ENCODE measurements at places on chromosomes 4 and X.

DNA sequence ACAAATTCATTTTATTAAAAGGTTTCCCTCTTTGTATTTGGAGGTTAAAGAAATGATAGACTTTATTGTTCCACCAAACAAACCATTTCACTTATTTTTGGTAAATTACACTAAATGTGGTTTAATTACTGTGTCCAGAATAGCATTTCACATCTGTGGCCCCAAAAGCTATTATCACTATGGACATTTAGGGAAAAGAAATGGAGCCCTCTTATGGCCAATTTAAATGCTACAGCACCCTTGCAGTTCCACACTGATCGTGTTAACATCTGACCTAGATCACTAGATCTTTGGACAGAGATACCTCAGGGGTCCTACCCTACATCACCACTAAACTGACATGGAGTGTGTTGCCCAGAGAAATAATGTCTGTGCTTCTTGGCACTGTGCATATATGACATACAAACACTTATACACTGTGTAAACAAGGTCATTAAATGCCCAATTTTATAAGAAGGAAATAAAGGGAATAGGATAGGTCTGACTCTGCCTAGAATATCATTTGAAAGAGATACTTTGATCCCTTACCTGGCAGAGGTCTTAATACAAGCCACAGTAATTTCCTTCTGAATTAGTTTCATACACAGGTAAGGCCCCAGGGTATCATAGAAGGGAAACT is 163.9 kb downstream of the KDR start:
- H3K27ac ChIP-seq: no peak overlapping the region
- no peaks in the 10 kb centered on the region for H3K27me3 ChIP-seq
- no peaks in the 10 kb centered on the region for H3K36me3 ChIP-seq

DNA sequence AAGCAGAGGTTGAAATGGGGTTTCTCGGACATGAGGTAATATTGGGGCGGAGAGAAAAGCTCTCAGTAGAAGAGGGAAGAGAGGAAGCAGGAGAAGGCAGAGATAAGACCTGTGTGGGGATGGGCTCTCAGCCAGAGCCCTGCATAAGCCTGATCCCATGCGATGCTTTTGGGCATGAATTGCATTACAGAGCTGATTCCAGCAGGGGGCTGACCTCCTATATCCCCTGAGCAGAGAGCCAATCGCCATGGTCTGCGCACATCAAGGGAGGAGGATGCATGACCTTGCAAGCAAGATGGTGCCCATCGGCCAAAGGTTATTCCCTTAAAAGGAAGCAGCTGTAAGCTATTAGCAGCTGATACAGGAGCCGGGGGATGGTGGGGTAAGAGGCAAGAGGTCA is 7.6 kb downstream of the ANOS1 start:
- H3K4me1 ChIP-seq: no peaks in the 10 kb centered on the region
- DNase-seq: no peak
- H3K36me3 ChIP-seq: no peaks in the 10 kb centered on the region
- H3K27ac ChIP-seq: no peak overlapping the region
- H3K27me3 ChIP-seq: peaks cover 59% of the 10 kb centered on the region

- DNase-seq: no peak
Measured at GRCh38 chr4:103100691-103101090, 1.1 kb upstream of the BDH2 start.

DNA sequence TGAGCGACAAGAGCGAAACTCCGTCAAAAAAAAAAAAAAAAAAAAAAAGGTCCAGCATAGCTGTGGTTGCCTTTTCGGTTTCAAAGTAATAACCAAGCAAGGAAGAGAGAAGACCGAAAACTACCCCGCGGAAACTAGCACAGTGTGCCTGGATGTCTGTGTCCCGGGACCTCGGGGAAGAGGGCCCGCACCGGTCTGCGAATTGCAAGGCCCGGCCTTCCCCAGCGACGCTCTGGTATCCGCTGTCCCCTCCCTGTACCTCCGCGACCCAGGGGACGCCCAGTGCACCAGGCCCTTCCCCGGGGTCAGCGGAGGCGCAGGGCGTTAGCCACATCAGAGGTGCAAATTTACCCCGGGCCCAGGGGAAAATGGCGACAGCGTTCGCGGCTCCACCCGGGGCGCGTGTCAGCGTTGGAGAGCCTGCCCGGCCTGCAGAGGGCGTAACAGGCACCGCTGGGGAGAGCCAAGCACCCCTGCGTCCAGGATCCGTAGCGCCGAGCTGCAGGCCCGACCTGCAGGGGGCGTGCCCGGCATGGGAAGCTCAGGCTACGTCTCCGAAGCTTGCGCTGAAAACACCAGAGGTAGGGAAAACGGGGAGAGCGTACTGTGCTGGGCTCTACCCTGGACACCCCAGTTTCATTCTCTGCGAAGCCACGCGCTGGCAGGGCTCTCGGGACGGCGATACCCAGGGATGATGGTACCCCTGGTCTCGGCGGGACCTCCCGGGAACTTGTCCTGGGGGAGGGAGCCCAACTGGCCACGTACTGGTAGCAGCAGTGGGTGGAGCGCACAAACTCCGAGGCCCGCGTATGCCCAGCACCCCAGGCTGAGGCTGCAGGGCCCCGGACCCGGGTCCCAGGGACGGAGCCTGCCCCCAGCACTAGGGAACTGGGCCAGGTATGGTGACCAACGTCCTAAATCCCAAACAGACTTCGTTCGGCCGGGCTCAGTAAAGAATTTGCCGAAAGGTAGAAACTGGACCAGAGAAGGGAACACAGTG is 16.2 kb downstream of the NKX6-1 start:
- no peak overlapping the region for H3K27ac ChIP-seq
- H3K4me3 ChIP-seq: no peak overlapping the region
- peak; percentile 32 for DNase-seq
- peaks cover 11% of the 10 kb centered on the region for H3K4me1 ChIP-seq
- H3K36me3 ChIP-seq: no peaks in the 10 kb centered on the region
- H3K27me3 ChIP-seq: peaks cover 95% of the 10 kb centered on the region

DNA sequence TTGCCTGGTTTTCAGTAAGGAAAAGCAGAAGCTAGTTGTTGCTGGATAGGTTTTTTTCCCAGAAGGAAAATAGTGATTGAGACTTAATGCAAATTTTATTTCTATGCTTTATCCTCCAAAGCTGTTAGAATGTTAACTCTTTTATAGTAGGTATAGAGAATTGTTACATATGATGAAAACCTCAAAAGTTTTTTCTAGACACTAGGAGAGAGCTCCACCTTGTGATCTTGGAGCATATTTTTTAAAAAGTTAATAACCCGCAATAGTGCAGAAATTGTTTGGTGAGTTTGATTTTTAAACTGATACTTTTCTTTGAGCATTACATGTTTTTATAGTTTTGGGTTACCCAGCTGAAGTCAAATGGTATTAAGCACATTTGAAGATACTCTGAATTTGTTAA is 56.5 kb downstream of the STAG2 start:
- H3K4me3 ChIP-seq: no peak overlapping the region
- no peak for DNase-seq
- peaks cover 5% of the 10 kb centered on the region for H3K36me3 ChIP-seq
- H3K4me1 ChIP-seq: peaks cover 46% of the 10 kb centered on the region

GRCh38 chr4:32519060-32519459 is 1798.9 kb downstream of the PCDH7 start:
- no peaks in the 10 kb centered on the region for H3K36me3 ChIP-seq
- no peak overlapping the region for H3K27ac ChIP-seq
- H3K27me3 ChIP-seq: no peaks in the 10 kb centered on the region
- H3K4me1 ChIP-seq: no peaks in the 10 kb centered on the region
- no peak for DNase-seq

- no peak overlapping the region for H3K27ac ChIP-seq
- H3K27me3 ChIP-seq: peaks cover 99% of the 10 kb centered on the region
- no peaks in the 10 kb centered on the region for H3K36me3 ChIP-seq
- DNase-seq: peak; percentile 32
- peak overlapping the region; percentile 69 for H3K4me3 ChIP-seq
- peaks cover 40% of the 10 kb centered on the region for H3K4me1 ChIP-seq
Measured at GRCh38 chr4:80266902-80267380, 477 bp downstream of the FGF5 start.

DNA sequence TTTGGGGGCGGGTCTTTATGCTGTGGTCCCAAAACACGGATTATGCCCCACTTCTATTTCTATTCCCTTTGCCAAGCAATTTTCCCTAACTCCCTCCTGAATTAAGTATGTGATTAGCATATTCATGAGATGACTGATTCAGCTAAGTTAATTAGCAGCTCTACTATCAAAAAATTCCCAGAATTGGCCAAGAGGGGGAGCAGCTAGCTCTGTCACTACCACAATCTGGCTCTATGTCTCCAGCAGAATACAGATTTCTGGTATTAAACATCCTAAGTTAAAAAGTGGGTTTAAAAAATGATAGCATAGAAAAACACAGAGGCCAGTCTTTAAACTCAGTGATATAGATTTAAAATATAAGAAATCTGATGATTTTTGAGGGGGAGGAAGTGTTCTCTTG is 80.3 kb downstream of the GPC4 start:
- H3K27ac ChIP-seq: no peak overlapping the region
- DNase-seq: no peak
- H3K27me3 ChIP-seq: peaks cover 34% of the 10 kb centered on the region
- H3K4me3 ChIP-seq: no peak overlapping the region

DNA sequence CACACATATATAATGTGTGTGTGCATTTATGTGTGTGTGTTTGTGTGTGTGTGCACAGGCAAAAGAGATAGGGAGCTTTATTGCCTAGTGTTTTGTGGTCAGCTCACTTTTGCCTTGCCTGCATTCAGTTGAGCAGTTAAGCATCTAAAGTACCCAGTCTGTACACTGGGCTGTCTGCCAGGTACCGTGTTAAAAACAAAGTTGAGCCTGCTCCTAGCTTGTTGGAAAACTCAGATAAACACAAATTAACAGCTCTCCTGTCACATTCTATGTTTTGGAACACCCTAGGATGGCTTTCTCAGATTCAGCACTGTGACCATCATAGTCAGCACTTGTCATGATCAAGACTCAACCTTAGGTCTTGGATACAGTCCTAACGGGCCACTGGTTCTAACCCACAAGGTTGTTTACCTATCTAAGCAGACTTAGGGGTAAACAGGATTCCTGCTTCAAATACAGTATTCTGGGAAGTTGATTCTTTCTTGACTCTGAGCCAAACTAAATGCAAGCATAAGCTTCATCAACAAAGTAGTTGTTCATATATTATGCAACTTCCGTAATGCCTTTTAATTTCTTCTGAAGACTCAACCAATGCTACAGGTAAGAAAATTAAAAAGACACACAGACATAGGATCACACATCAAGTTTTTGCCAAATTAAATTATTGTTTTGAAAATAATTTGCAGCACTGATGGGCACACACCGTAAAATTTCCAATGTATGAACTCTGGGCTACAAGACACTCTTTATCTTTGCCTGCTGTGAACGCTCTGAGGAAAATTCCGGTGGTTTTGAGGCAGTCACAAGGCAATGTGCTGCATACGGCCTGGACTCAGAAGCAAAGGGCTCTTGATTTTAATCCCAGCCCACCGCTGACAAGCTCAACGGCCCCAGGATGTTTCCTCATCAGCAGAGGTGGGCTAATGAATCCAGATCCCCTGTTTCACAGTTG is 11.3 kb upstream of the CD99 start:
- H3K27me3 ChIP-seq: no peaks in the 10 kb centered on the region
- H3K27ac ChIP-seq: no peak overlapping the region
- DNase-seq: no peak

DNA sequence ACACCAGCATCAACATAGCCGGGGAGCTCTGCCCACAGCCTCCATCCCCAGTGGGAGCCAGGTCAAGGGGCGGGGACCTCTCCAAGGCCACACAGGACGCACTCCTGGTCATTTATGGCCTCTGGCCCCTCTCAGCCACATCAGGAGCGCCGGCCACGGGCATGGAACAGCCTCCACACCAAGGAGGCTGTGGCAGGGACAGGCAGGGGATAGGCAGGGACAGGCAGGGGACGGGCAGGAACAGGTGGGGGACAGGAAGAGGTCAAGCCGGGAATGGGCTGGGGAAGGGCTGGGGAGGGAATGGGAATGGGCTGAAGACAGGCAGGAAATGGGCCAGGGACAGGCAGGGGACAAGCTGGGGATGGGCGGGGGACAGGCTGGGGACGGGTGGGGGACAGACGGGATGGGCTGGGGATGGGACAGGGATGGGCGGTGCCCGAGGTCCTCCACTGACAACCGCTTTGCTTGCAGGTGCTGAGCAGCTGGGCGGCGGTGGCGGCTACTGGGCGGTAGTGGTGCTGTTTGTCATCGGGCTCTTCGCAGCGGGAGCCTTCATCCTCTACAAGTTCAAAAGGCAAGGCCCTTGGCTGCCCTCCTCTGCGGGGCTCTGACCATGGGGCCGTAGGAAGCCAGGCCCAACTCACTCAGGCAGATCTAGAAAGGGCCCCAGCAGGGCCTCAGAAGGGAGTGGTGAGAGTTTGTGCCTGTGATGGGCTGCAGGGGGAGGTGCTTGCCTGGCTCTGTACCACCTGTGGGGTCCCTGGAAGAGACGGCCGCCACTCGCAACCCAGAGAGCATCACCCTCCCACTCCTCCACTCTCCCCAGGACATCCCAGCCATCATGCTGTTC is 205.6 kb downstream of the AFAP1 start:
- H3K4me3 ChIP-seq: no peak overlapping the region
- DNase-seq: no peak
- no peaks in the 10 kb centered on the region for H3K4me1 ChIP-seq

GRCh38 chr4:44632089-44632488 is 19.3 kb downstream of the YIPF7 start:
- H3K4me3 ChIP-seq: no peak overlapping the region
- peaks cover 2% of the 10 kb centered on the region for H3K4me1 ChIP-seq
- H3K36me3 ChIP-seq: no peaks in the 10 kb centered on the region
- DNase-seq: no peak
- H3K27ac ChIP-seq: no peak overlapping the region

GRCh38 chr4:115759231-115759630 is 645.8 kb upstream of the NDST4 start:
- no peaks in the 10 kb centered on the region for H3K4me1 ChIP-seq
- no peak for DNase-seq
- no peaks in the 10 kb centered on the region for H3K27me3 ChIP-seq

GRCh38 chr4:185396724-185397385 is at the start of gene ANKRD37:
Gene ANKRD37, plus strand, starts transcription at chr4:185396841. Its CDS starts 83 bp downstream, at chr4:185396924.
- peaks cover 50% of the 10 kb centered on the region for H3K36me3 ChIP-seq
- H3K27ac ChIP-seq: peak within 1 kb of the TSS; percentile 97
- DNase-seq: no peak
- H3K27me3 ChIP-seq: no peaks in the 10 kb centered on the region
- peaks cover 54% of the 10 kb centered on the region for H3K4me1 ChIP-seq

GRCh38 chr4:113468165-113469022 is 293.1 kb downstream of the CAMK2D start:
- H3K36me3 ChIP-seq: peaks cover 74% of the 10 kb centered on the region
- no peak overlapping the region for H3K4me3 ChIP-seq
- H3K27me3 ChIP-seq: no peaks in the 10 kb centered on the region

- no peaks in the 10 kb centered on the region for H3K4me1 ChIP-seq
- no peak overlapping the region for H3K4me3 ChIP-seq
- no peak overlapping the region for H3K27ac ChIP-seq
Measured at GRCh38 chrX:106249706-106250379, 81.7 kb downstream of the PWWP3B start.
